Activated CD4-positive, alpha-beta memory T cell treated with anti-CD3 and anti-CD28 coated beads, Interleukin-2, amount 10 ng/mL, durations not matched to agents 7 days and 5 days (primary cell): ENCODE measurements at places on chromosomes 5 and 9. TPM values are rescaled to one million over a fixed set of nuclear protein-coding genes. Genes with fewer than 3 reads are reported as not detected.

The IRX1 gene
- not detected for total RNA-seq

The FBN2 gene
- not detected for total RNA-seq

The C1QTNF2 gene
- total RNA-seq, result not detected

The KCNV2 gene
- total RNA-seq, result not detected

The PCDHA5 gene
- total RNA-seq, result not detected

The TMEM174 gene
- not detected for total RNA-seq
